ENCODE measurements at places on chromosomes 3 and 15. TPM values are rescaled to one million over a fixed set of nuclear protein-coding genes. Genes with fewer than 3 reads are reported as not detected.

- no peaks in the 10 kb centered on the region for H3K36me3 ChIP-seq
- peaks cover 6% of the 10 kb centered on the region for H3K27me3 ChIP-seq
- no peak for DNase-seq
- H3K4me3 ChIP-seq = no peak overlapping the region
Observed at GRCh38 chr15:101578443-101578894, 73.7 kb downstream of the TM2D3 start.

- H3K4me3 ChIP-seq = no peak overlapping the region
- H3K27me3 ChIP-seq = no peaks in the 10 kb centered on the region
- DNase-seq = no peak
- no peak overlapping the region for H3K27ac ChIP-seq
- H3K36me3 ChIP-seq = no peaks in the 10 kb centered on the region
- H3K4me1 ChIP-seq = peaks cover 6% of the 10 kb centered on the region
Observed at GRCh38 chr15:42082141-42082540, 12.2 kb downstream of the PLA2G4D start.

PLA2G4B gene
- total RNA-seq = 6.7 TPM

POTEB2 gene
- total RNA-seq = not detected

DNA sequence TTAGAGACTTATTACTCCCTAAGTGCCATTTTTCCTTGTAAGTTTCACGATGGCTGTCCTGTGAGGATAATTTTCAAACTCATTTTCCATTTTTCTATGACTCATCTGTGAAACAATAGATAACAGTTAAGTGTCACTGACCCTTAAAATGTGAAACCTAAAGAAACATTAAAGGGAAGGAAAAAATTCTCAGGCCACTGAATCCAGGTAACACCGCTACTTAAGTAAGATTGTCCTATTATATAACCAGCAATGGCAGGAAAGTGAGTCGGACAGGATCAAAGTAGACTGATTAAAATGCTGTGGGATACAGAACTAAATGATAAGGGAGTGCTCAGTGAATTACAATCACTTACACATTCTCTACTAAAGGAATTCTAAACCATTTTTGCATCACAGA, 12.4 kb downstream of the PLD1 start:
- no peaks in the 10 kb centered on the region for H3K36me3 ChIP-seq
- H3K4me3 ChIP-seq = no peak overlapping the region
- H3K4me1 ChIP-seq = no peaks in the 10 kb centered on the region
- no peak for DNase-seq
- H3K27me3 ChIP-seq = peaks cover 9% of the 10 kb centered on the region

PDZRN3 gene
- total RNA-seq = not detected

- H3K27ac ChIP-seq = no peak overlapping the region
- no peak for DNase-seq
- peaks cover 6% of the 10 kb centered on the region for H3K27me3 ChIP-seq
- no peaks in the 10 kb centered on the region for H3K4me1 ChIP-seq
- no peak overlapping the region for H3K4me3 ChIP-seq
Observed at GRCh38 chr15:38961456-38961855, 396.8 kb upstream of the RASGRP1 start.
